A549 treated with AZD2906 at 1 μM for 4 hours (cell line): ENCODE measurements at places on chromosomes 11 and 22. TPM values are rescaled to one million over a fixed set of nuclear protein-coding genes. Genes with fewer than 3 reads are reported as not detected.

The AMBRA1 gene
- total RNA-seq, result 15.0 to 16.3 TPM (median 15.9 TPM) in 5 replicates

The LARGE2 gene
- total RNA-seq, result 1.6 to 3.1 TPM (median 2.6 TPM) in 5 replicates

The PLEKHB1 gene
- 0.63 to 1.0 TPM (median 0.85 TPM) in 5 replicates for total RNA-seq

The GSTP1 gene
- total RNA-seq, result 1,419 to 1,819 TPM (median 1,677 TPM) in 5 replicates

The GAB4 gene
- total RNA-seq, result not detected in 5 replicates

The RAB36 gene
- 6.8 to 7.4 TPM (median 7.1 TPM) in 5 replicates for total RNA-seq

The ALDH3B1 gene
- 127 to 137 TPM (median 130 TPM) in 5 replicates for total RNA-seq

The THRSP gene
- not detected in 5 replicates for total RNA-seq

The ANGPTL5 gene
- 0.08 to 0.16 TPM (median 0.14 TPM) in 5 replicates for total RNA-seq

The RPS13 gene
- 1,494 to 1,714 TPM (median 1,549 TPM) in 5 replicates for total RNA-seq

The TRIM49 gene
- 0.03 to 0.15 TPM (median 0.08 TPM) in 4 of 5 replicates, not detected in the other for total RNA-seq

The ZDHHC24 gene
- 7.0 to 14.5 TPM (median 13.6 TPM) in 5 replicates for total RNA-seq

The MGAT3 gene
- total RNA-seq, result 0.64 to 1.4 TPM (median 0.88 TPM) in 5 replicates

The YPEL1 gene
- 0.10 to 0.68 TPM (median 0.36 TPM) in 5 replicates for total RNA-seq

The CRACR2B gene
- total RNA-seq, result 3.3 to 7.2 TPM (median 6.2 TPM) in 5 replicates

The P2RX6 gene
- total RNA-seq, result 0.29 to 0.82 TPM (median 0.60 TPM) in 5 replicates

The CELSR1 gene
- total RNA-seq, result 24.1 to 32.1 TPM (median 30.4 TPM) in 5 replicates

The NPAS4 gene
- not detected in 5 replicates for total RNA-seq

The MMP10 gene
- total RNA-seq, result 0.54 to 2.5 TPM (median 0.72 TPM) in 5 replicates

The CECR2 gene
- total RNA-seq, result 0.07 to 0.16 TPM (median 0.10 TPM) in 5 replicates

The KDM4E gene
- total RNA-seq, result not detected in 5 replicates

The SLC16A8 gene
- total RNA-seq, result not detected in 5 replicates

The TMEM25 gene
- 0.18 to 0.55 TPM (median 0.32 TPM) in 5 replicates for total RNA-seq

The RAG2 gene
- total RNA-seq, result not detected in 5 replicates

The RFPL1 gene
- not detected in 5 replicates for total RNA-seq

The SPTY2D1 gene
- 13.7 to 21.8 TPM (median 16.3 TPM) in 5 replicates for total RNA-seq

The TBCEL gene
- 5.3 to 7.1 TPM (median 5.8 TPM) in 5 replicates for total RNA-seq

The WNT11 gene
- 1.9 to 2.4 TPM (median 2.2 TPM) in 5 replicates for total RNA-seq

The FOLH1 gene
- total RNA-seq, result not detected in 5 replicates

The KCNK4 gene
- 0.07 to 0.14 TPM in 2 of 5 replicates, not detected in the others for total RNA-seq

The ARL2 gene
- 162 to 198 TPM (median 189 TPM) in 5 replicates for total RNA-seq

The APOL5 gene
- total RNA-seq, result not detected in 5 replicates

The F2 gene
- 1.7 to 3.1 TPM (median 2.2 TPM) in 5 replicates for total RNA-seq

The MIAT gene
- 0.14 to 0.30 TPM (median 0.23 TPM) in 5 replicates for total RNA-seq

The ROBO4 gene
- not detected in 5 replicates for total RNA-seq

The APOL4 gene
- total RNA-seq, result 0.01 to 0.05 TPM (median 0.03 TPM) in 4 of 5 replicates, not detected in the other

The HOATZ gene
- not detected in 5 replicates for total RNA-seq

The PLA2G3 gene
- not detected in 5 replicates for total RNA-seq

The BTG4 gene
- 0.10 to 0.23 TPM (median 0.18 TPM) in 4 of 5 replicates, not detected in the other for total RNA-seq

The RBMXL2 gene
- not detected in 5 replicates for total RNA-seq
